ENCODE measurements at places on chromosomes 1 and 21.

DNA sequence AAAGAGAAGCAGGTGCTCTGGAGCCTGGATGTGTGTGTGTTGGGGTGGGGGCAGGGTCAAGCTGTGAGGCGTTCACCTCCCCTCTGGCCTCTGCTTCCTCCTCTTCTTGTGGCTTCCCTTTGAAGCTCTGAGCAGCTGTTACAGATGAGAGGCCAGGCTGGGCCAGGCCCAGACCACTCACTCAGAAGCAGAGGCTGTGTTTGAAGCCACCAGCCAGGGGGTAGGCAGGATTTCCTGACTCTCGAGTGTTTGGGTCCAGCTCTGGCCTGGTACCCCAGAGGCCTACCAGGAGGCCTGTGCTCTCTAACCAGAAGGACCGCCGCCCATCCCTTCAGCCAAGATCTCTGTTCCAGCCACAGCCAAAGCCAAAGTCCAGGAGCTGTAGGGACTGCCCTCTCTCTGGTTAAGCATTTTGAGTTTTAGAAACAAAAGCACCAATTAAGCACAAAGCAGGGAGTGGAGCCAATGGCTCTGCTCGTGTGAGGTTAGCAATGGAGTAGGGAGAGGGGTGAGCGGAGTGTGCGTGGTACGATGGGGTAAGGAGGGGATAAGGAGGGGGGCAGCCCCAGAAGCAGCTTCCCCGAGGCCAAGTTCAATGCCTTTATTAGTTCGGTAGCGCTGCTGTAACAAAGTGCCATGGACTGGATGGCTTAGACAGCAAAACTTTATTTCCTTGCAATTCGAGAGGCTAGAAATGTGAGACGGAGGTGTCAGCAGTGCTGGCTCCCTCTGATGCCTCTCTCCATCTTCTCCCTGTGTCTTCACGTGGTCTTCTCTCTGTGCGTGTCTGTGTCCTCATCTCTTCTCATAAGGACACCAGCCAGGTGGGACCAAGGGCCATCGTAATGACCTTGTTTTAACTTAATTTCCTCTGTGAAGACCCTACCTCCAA, 20.5 kb downstream of the RCSD1 start:
- DNase-seq: no peak

DNA sequence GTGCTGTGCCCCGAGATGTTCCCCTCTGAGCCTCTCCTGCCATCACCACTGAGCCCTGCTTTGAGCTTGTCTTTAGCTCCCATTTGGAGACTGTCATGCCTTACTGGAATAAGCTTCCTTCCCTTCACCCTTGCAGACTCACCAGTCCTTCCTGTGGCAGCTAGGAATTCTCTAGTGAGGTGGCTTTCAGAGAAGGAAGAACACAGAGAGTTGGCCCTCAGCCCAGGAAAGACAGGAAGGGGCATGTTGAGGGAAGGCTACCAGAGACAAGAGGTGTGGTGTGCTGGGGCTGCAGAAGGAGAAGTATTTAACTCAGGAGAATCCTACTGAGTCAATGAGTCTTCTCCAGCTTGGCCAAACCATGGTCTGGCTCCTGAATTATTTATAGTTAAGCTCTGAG, 76.3 kb downstream of the UCK2 start:
- no peak for DNase-seq

DNA sequence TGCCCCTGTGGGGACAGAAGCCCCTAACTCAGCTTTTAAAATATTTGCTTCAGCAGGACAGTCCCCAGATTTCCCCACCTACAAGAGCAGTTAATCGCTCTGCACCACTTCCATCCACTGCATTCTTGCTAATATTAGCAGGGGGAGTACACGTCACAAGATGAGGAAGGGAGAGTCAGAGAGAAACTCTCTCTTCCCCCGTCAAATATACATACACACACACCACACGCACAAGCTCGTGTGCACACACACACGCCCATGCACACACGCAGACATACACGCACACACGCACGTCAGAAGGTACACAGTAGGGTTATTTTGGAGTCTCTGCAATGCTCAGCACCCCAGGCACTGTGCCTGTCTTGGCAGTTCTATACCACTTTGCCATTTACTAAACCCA, 2.1 kb downstream of the CLCA1 start:
- DNase-seq: no peak

- DNase-seq: no peak
Observed at GRCh38 chr1:22275167-22275566, 132.3 kb upstream of the WNT4 start.

GRCh38 chr1:181768930-181769280, 285.6 kb downstream of the CACNA1E start:
- DNase-seq: no peak

- DNase-seq: no peak
Observed at GRCh38 chr1:93707956-93708355, 26.3 kb upstream of the BCAR3 start.
